Stimulated activated CD4-positive, alpha-beta T cell treated with anti-CD3 and anti-CD28 coated beads, Interleukin-1b, Interleukin-23, amount 100 ng/mL, for 4 hours (primary cell): ENCODE measurements at places on chromosomes 7 and 10.

DNA sequence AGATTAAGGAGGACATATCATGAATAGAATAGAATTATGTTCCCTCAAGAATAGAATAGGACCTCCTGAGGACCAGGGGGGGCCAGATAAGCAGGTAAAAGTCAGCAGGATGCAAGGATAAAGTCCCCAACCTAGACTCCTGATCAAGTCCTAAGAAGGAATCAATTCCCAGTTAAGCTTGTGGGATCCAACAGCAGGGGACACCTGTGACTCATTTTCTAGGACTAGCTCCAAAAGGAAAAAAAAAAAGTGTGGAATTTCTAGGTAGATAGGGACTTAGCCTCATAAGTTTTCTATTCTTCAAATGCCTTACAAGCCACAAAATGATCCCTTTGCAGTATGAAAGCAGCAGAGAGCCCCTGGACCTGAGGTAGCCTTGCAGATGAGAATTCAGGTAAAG lies 336.2 kb downstream of the WDR11 start:
- no peak for DNase-seq

DNA sequence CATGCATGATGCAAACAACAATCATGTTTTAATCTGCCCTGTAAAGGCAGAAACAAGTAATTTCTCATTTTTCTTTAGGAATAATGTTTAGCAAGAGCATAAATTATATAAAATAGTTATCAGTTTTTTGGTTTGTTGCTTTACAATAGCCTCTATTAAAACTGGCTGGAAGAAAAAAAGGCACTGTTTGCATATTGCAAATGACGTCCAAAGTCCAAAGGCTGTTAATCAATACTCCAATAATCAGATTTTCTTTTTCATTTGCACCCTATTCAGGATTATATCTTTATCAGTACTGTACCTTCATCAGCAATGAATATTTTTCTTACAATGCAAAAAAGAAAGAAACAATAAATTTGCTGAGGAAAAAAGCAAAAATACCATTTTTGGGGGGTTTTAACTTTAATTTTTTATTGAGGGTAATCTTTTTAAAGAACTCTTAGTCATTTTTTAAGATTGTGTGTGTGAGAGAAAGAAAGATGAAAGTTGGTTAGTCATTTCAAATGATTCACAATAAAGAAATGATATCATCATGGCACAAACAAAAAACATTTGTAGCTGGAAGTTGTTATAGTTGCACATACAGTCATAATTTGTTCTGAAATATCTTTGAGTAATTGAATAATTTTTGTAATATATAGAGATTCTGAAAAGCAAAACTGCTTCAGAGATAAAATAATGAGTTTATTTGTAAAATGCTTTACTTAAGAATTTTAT lies 44.4 kb upstream of the AKR1C2 start:
- DNase-seq: no peak

DNA sequence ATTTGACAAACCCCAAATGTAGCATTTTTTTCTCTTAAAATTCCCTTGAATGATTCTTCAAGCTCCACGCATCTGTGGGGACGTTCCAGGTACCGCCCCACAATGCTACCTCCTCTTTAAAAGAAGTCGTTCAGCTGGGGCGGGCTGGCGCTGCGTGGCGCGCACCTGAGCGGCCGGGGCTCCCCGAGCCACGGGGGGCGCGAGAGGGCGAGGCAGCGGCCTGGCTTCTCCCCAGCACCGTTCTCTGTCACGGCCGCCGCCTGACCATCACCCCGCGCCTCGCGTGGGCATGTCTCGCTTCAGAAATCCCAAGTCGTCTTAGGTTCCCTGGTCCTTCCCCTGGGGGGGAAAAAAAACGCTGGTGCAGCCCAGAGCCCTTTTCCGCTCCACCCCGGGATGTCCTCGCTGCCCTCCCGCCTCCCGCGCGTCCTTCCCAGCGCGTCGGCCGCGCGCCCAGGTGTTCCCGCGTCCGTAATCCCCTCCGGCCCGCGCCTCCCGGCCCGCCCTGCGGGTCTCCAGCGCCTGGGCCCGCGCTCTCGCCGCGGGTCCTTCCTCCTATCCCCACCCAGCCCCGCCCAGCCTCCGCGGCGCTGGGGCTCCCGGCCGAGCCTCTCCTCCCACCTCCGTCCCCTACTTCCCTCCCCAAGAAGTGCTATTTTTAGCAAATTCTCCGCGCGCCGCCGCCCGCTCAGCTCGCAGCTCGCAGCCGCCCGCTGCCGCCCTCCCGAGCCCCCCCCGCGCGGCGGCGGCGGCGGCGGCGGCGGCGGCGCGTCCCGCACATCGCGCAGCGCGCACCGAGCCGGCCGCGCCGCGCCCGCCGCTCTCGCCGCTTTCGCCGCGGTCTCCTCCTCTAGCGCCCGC lies 58.7 kb upstream of the PRPS1L1 start:
- DNase-seq: no peak

DNA sequence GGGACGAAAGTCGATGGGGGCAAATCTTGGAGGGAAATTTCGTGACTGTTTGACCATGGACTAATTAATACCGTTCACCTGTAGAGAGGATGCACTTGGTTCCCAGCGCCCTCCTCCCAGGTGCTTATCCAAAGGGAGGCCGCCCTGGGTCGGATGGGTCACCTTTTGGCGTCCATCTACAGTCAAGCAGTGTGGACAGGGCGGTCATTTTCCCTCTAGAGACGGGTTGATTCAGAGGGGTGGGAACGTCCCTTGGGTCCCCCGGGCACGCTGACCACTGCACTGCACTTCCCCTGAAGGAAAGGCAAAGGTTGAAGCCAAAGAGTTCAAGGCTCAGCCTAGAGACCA lies 2.0 kb downstream of the PRR15 start:
- no peak for DNase-seq

DNA sequence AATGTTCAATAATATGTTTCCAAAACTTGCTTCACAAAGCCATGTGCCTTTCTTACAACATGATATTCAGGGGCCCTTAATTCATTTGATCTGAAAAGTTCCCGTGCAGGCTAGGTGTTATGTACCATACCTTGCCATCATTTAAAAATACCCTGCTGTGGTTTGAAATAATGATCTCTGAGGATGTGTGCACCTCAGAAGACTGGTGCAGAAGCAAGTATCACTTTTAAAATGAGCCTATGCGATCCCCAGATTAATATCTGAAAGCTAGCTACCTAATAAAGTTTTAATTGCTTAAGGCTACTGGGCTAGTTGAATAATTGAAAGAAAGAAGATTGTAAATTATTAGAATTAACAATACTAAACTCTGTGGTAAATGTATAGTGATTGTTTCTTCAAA lies 262.4 kb downstream of the CDK14 start:
- DNase-seq: no peak

GRCh38 chr7:155754165-155754564 lies 58.1 kb downstream of the SHH start:
- no peak for DNase-seq

- no peak for DNase-seq
Measured at GRCh38 chr10:129953119-129954051, 10.7 kb downstream of the EBF3 start.

DNA sequence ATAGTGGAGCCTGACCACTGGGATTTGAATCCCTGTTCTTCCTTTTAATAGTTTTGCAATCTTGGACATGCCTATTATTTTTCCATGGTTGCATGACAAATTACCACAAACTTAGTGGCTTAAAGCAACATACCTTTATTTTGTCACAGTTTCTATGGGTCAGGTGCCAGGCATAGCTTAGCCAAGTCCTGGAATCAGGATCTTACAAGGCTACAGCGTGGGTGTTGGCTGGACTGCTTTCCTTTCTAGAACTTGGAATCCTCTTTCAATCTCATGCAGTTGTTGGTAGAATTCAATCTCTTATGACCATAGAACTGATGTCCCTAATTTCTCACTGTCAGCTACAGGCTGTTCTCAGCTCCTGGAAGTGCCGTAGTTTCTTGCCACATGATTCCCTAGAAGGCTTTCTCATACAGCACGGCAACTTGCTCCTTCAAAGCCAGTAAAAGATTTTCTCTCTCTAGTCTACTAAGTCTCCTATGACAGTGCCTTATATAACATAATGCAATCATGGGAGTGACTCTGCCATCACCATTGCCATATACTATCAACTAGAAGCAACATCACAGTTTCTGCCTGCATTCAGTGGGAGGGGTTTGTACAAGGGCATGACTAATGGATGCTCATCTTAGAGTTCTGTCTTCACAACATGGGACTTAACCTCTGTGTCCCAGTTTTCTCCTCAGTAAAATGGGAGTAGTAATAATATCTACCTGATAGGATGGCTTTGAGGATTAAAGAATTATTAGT lies 243.4 kb upstream of the FZD1 start:
- DNase-seq: no peak
